ENCODE measurements at places on chromosomes 6 and 20. TPM values are rescaled to one million over a fixed set of nuclear protein-coding genes. Genes with fewer than 3 reads are reported as not detected.

CSNK2A1 gene
- total RNA-seq = 54.7 TPM

PNLDC1 gene
- total RNA-seq = 0.10 TPM

GPR63 gene
- total RNA-seq = 0.10 TPM

WFDC5 gene
- not detected for total RNA-seq

E2F3 gene
- total RNA-seq = 11.1 TPM
